ENCODE measurements at places on chromosomes 16 and 17. TPM values are rescaled to one million over a fixed set of nuclear protein-coding genes. Genes with fewer than 3 reads are reported as not detected.

DNA sequence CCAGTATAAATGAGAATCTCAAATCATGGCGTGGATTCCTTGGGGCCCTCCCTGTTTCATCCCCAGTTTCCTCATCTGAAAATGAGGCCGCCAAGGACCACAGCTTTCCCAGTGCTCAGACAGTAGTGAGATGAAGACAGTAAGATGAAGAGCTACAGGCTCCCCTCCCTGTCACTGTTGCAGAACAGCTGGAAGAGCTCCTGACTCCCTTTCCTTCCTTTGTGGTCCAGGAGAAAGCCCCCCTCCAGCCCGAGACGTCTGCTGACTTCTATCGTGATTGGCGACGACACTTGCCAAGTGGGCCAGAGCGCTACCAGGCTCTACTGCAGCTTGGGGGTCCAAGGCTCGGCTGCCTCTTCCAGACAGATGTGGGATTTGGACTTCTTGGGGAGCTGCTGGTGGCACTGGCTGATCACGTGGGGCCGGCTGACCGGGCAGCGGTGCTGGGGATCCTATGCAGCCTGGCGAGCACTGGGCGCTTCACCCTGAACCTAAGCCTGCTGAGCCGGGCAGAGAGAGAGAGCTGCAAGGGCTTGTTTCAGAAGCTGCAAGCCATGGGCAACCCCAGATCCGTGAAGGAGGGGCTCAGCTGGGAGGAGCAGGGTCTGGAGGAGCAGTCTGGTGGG lies 3.0 kb upstream of the EFTUD2 start:
- H3K36me3 ChIP-seq, result peaks cover 3% of the 10 kb centered on the region
- peak overlapping the region; percentile 37 for H3K27ac ChIP-seq
- DNase-seq, result no peak
- no peak overlapping the region for H3K4me3 ChIP-seq
- peaks cover 14% of the 10 kb centered on the region for H3K4me1 ChIP-seq
- H3K27me3 ChIP-seq, result peaks cover 22% of the 10 kb centered on the region

GRCh38 chr17:15210247-15210646 lies 54.9 kb downstream of the PMP22 start:
- no peaks in the 10 kb centered on the region for H3K4me1 ChIP-seq
- no peaks in the 10 kb centered on the region for H3K36me3 ChIP-seq
- H3K27ac ChIP-seq, result no peak overlapping the region
- no peak for DNase-seq

SLC16A5 gene
- 11.7 TPM for total RNA-seq

- no peaks in the 10 kb centered on the region for H3K27me3 ChIP-seq
- peaks cover 16% of the 10 kb centered on the region for H3K4me1 ChIP-seq
- peak overlapping the region; percentile 86 for H3K27ac ChIP-seq
- peaks cover 26% of the 10 kb centered on the region for H3K36me3 ChIP-seq
- H3K4me3 ChIP-seq, result no peak overlapping the region
Measured at GRCh38 chr17:2081564-2081963, 26.7 kb downstream of the HIC1 start.

NAGS gene
- total RNA-seq, result 0.42 TPM

DNA sequence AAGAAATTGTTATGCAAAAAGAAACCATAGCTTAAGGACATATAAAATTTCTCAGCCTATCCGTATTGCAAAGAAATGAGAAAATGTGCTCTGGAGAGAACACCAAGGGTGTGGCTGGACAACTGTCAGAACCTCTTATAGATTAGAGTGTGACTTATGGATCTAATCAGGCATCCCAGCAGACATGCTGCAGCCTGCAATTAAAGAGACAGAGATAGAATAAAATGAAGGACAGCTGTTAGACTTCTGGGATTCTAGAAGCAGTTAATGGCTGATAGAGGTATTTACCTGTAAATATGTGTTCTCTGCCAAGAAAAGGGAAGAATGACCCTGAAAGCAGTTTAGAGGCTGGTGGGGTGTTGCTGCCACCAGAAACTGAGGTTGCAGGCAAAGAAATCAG lies 160.1 kb upstream of the KIF2B start:
- no peak overlapping the region for H3K4me3 ChIP-seq
- no peak for DNase-seq
- H3K27ac ChIP-seq, result no peak overlapping the region
- no peaks in the 10 kb centered on the region for H3K4me1 ChIP-seq
- no peaks in the 10 kb centered on the region for H3K27me3 ChIP-seq

Data from T-helper 17 cell (primary cell).